ENCODE measurements at places on chromosomes 16 and 17.

DNA sequence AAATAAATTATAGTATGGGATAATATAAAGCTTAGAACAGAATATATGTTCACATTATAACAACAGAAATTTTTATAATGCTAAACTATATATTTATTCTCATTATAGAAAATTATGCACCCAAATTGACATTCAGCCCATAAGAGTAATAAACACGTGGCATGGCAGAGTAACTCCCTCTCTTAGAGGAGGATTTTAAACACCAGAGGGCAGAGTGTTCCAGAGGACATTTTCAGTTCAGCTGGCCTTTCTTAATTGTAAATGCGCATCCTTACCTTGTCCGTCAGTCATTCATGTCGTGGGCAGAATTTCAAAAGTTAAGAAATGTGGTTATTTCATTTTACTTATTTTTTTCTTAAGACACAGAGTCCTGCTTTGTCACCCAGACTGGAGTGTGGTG is 147.1 kb downstream of the TANC2 start:
- DNase-seq, result no peak

- DNase-seq, result no peak
Measured at GRCh38 chr17:29212094-29212631, 32.0 kb upstream of the MYO18A start.

DNA sequence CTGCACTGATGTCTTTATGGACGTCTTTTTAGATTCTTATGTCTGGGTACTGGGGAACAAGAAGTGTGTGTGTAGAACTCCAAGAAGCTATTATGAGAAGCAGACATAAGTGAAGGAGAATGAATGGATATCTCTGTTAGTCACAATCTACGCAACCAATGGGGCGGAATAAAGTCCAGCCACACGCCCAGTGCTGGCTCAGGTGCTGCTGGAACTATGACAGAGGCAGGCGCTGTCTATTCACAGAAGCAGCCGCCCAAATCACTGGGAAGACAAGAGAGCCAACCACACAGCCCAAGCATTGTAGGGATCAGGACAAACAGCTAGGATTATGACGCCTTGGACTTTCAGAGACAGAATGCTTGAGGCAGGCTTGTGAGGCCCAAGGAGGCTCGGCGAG is 43.9 kb upstream of the ICAM2 start:
- DNase-seq, result no peak

GRCh38 chr16:27951489-27952120 is 111.9 kb downstream of the GSG1L start:
- DNase-seq, result no peak

GRCh38 chr17:7393613-7394451 is 493 bp downstream of the PLSCR3 start:
- peak; percentile 53 for DNase-seq

GRCh38 chr16:564690-565418 is 2.0 kb upstream of the NHLRC4 start:
- no peak for DNase-seq

DNA sequence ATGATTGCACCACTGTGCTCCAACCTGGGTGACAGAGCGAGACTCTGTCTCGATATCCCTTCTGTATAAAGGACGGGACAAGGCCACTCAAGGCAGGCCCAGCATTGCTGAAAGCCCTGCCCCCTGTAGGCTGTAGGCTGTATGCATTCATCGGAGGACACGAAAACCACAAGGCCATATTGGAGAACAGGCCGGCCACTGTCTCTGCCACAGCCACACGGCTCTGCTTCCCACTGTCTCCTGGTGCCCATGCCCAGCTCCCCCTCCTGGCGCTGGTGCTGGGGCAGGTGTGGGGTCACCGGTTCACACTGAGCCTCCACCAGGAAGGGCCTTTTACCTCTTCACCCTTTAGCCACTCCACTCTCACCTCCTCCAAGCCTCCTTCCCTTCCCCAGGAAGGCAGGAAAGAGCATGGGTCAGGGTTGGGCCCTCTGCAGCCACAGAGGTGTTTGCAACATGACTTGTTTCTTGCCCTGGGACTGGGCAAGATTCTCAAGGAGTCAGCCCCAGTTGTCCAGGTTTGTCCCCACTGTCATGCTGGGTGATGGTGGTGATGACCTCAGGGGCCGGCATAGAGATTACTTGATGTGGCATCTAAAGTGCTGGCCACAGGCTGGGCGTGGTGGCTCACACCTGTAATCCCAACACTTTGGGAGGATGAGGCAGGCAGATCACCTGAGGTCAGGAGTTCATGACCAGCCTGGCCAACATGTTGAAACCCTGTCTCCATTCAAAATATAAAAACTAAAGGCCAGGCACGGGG is 5.3 kb upstream of the NTN3 start:
- DNase-seq, result no peak

DNA sequence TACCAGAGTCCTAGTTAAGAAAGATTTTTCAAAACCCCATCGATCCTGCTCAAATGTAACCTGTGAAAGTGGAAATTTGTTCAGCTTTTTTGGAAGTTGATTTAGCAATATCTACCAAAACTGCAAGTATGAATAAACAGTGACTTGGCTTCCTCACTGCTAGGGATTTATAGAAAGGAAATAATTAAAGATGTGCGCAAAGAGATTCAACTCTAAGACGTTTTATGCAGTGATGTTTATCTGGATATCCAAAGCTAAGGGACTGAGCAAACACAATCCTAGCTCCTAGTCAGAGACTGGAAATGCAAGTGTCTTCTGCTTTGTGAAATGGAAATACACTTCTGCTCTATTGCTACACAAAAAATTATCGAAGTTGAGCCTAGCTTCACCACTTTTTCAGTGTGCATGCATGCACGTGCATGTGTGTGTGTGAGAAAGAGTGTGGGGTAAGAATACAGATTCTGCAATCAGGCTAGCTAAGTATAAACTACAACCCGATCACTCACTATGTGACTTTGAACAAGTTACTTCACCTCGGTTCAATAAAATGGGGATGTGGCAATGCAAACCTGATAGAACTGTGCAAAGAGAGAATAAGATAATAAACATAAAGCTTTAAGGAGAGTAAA is 52.1 kb upstream of the FOXF1 start:
- DNase-seq, result no peak

DNA sequence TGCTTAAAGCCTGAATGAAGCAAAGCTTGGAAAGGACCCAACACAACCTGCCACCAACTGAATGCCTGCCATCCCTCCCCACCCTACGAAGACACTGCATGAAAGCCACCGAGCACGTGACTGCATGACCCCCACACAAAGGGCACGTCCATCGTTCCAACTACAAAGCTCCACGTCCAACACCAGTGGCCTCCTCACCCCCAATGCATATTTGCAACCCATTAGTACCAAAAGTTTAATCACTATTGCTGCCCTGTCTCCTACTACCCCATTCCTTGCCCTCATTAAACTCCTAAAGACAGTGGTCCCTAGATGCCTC is 43.4 kb downstream of the ANKRD11 start:
- no peak for DNase-seq

DNA sequence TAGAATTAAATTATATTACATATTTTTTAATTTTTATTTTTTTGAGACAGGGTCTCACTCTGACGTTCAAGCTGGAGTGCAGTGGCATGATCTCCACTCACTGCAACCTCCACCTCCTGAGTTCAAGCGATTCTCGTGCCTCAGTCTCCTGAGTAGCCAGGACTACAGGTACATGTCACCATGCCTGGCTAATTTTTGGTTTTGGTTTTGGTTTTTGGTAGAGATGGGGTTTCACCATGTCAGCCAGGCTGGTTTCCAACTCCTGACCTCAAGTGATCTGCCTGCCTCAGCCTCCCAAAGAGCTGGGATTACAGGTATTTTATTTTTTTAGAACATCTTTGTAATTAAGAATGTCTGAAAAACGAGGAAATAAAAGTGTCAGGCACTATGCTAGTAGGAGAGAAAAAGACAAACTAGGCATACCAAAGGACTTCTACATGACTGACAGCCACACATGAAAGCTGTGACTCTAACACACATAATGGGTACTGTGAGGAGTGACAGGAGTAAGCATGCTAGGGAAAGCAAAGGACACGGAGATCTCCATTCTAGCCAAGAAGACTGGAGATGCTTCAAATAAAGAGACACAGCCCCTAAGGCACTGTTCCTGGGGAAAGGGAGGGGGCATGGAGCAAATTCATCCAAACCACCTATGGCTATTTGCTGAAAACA is 7.3 kb downstream of the GNA13 start:
- DNase-seq, result no peak

GRCh38 chr17:20225162-20226115 is 216.3 kb downstream of the SPECC1 start:
- DNase-seq, result no peak

All from activated T-cell treated with anti-CD3 and anti-CD28 coated beads for 1 hour (primary cell).